ENCODE measurements at places on chromosomes 6 and 20.

DNA sequence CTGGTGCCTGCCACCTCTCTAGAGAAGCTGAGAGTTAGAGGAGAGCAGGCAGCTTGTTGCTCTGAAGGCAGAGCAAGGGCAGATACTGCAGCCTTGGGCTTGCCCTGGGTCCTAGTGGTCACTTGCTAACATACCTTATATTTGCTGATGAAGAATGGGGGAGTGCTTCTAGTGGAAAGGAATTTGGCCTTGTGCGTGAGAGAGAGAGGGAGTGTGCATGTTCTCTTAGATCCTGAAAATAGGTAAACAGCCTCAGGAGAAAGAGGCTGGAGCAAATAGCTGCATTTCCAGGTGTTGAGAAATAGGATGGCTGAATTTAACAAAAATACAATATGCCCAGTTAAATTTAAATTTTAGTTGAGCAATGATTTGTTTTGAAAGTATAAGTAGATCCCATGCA, 724.5 kb upstream of the FLRT3 start:
- no peaks in the 10 kb centered on the region for H3K4me1 ChIP-seq
- no peak overlapping the region for H3K4me3 ChIP-seq
- H3K27ac ChIP-seq: no peak overlapping the region
- H3K27me3 ChIP-seq: no peaks in the 10 kb centered on the region

GRCh38 chr20:9093218-9093957, 24.5 kb downstream of the PLCB4 start:
- DNase-seq: no peak
- H3K27me3 ChIP-seq: no peaks in the 10 kb centered on the region
- no peak overlapping the region for H3K27ac ChIP-seq
- no peaks in the 10 kb centered on the region for H3K4me1 ChIP-seq

- no peak for DNase-seq
- no peaks in the 10 kb centered on the region for H3K4me1 ChIP-seq
- no peaks in the 10 kb centered on the region for H3K27me3 ChIP-seq
- H3K4me3 ChIP-seq: no peak overlapping the region
- no peak overlapping the region for H3K27ac ChIP-seq
- peaks cover 18% of the 10 kb centered on the region for H3K36me3 ChIP-seq
Measured at GRCh38 chr6:125859727-125860126, 69.0 kb downstream of the NCOA7 start.

DNA sequence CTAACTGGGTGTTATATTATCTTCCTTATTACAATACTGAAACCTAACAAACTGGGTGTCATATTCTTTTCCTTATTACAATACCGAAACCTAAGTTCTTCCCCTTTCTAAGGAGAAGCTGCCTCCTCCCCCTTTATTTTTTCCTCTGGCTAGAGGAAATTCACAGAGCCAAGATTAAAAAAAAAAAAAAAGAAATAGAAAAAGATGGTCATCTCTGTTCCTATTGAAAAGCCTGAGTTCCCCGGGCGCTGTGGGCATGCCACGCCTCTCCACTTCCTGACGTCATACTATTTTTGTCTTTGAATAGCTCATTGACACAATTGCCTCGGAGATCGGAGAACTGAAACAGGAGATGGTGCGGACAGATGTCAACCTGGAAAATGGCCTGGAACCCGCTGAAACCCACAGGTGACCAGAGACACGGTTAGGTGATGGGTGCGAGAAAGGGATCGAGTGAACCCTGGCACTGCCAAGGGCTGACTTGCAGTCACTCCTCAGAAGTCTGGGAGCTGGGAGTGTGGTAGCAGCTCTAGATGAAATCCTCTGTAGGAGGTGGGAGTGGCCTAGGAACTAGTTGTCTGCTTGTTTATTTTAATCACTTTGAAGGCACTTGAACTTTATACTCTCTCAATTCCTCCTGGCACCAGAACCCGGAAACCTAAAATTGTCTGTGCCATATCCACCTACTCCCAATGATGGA, 82.2 kb upstream of the NAA20 start:
- H3K27me3 ChIP-seq: no peaks in the 10 kb centered on the region
- no peak for DNase-seq
- peaks cover 12% of the 10 kb centered on the region for H3K4me1 ChIP-seq
- no peaks in the 10 kb centered on the region for H3K36me3 ChIP-seq
- H3K27ac ChIP-seq: no peak overlapping the region

DNA sequence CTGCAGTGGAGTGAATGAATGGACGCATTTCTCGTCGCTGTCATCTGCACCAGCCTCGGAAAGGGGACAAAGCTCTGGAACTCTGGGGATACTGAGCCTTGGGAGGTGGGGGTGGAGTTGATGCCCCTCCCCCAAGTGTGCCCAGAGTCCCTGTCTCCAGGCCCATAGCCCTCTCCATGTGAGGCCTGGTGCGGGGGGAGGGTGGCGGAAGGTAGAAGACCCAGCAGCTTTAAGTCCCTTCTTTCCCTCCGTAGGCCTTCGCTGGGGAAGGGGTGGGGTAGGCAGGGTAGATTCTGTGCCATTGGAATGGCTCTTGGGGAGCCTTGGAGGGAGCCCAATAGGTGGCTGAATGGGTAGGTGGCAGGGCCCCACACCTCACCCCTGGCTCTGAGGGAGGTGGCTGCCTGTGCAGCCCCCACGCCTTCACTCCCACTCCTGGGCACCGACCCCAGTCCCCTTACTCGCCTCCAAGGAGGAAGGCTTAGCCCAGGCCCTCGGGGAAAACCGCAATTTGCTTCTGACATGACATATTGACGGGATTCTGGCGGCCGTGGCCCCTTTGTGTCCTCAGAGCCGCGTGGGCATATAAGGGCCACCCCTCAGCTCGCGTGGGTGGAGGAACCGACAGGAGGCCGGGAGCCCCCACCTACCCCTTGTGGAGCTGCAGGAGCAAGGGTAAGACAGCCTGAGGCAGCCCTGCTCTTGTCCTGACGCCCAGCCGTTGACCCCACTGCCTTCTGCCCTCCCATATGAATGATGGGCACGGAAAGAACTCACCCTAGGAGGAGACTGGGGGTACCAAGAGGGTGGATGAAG, at the start of gene BPIFB3:
TSS of gene BPIFB3 (plus strand) at position 613 of the 816 bp plus-strand sequence. CDS start 1,533 bp downstream, outside the sequence.
- no peak within 1 kb of the TSS for H3K27ac ChIP-seq
- no peak for DNase-seq
- no peaks in the 10 kb centered on the region for H3K36me3 ChIP-seq
- no peak within 1 kb of the TSS for H3K4me3 ChIP-seq

- H3K27ac ChIP-seq: no peak overlapping the region
- no peaks in the 10 kb centered on the region for H3K27me3 ChIP-seq
- no peak for DNase-seq
- H3K36me3 ChIP-seq: no peaks in the 10 kb centered on the region
- no peak overlapping the region for H3K4me3 ChIP-seq
Measured at GRCh38 chr6:49384904-49385303, 78.1 kb downstream of the MMUT start.

DNA sequence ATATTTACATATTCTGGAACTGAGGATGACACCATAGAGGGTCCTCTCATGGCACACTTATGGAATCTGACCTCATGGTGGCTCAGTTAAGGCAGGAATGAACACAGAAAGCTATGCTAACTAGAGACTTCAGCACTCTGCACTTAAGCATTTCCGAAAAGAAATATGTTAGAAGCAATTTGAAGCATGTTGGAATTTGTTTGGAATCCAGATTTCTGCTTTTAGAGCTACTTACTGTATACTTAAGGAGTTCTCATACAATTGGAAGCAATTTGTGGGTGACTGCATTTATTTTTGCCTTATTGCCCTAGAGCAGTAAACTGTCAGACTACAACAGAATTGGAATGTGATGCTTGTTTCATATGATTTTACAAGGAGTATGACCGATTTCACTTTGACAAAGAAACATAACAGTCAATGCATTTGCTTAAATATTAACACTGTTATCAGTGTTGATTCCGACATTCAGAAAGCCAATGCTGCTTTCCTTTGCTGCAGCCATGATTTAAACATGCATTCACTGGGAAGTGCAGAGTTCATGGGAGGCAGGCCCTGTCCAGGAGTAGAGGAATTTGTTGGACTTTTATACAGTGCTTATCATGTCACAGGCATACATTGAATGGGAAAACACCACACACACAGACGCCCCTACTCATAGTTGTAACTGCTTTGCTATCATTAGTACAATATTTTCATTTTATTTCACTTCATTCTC, 244.4 kb downstream of the SAMD5 start:
- no peak for DNase-seq
- H3K36me3 ChIP-seq: no peaks in the 10 kb centered on the region
- H3K4me3 ChIP-seq: no peak overlapping the region
- no peaks in the 10 kb centered on the region for H3K4me1 ChIP-seq
- H3K27me3 ChIP-seq: no peaks in the 10 kb centered on the region

DNA sequence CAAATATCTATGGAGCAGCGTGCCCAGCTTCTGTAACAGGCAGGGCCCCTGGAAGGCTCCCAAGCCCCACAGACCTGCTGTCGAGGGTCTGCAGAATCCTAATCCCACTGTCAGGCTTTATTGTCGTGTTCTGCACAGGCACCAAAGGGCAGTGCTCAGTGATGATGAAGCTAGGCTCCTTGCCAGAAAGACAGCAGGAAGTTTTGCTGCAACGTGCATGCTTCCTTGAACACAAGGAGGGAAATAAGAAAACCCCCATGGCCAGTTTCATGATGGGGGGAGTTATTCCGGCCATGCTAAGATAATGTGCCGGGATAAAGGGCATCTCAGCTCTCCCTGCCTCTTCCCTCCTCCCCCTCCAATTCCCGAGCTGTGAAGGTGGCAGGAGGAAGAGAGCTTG, 109.4 kb upstream of the KCNG1 start:
- H3K27me3 ChIP-seq: peaks cover 18% of the 10 kb centered on the region
- H3K4me1 ChIP-seq: no peaks in the 10 kb centered on the region
- no peaks in the 10 kb centered on the region for H3K36me3 ChIP-seq

- no peaks in the 10 kb centered on the region for H3K36me3 ChIP-seq
- no peaks in the 10 kb centered on the region for H3K27me3 ChIP-seq
- no peak for DNase-seq
- H3K4me3 ChIP-seq: no peak overlapping the region
- H3K27ac ChIP-seq: no peak overlapping the region
Measured at GRCh38 chr6:81744131-81744530, 8.3 kb downstream of the TENT5A start.

DNA sequence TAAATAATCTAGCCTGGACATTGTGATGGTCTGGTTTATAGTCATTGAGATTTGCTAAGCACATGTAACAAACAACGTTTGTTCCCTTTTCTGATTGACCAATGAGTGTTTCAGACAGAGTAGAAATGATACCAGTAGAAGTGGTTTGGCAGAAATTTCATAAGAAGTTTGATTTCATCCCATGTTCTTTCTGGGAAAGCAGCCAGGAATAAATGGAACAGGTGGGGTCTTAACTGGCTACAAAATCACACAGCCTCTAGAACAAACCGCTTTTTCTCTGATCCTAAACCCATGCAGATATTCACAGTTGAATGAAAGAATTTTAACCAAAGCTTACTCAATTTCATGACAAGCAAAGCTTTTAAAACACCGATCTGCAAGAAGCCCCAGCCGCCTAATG, 227.5 kb downstream of the UST start:
- H3K36me3 ChIP-seq: no peaks in the 10 kb centered on the region
- no peaks in the 10 kb centered on the region for H3K27me3 ChIP-seq
- DNase-seq: no peak

DNA sequence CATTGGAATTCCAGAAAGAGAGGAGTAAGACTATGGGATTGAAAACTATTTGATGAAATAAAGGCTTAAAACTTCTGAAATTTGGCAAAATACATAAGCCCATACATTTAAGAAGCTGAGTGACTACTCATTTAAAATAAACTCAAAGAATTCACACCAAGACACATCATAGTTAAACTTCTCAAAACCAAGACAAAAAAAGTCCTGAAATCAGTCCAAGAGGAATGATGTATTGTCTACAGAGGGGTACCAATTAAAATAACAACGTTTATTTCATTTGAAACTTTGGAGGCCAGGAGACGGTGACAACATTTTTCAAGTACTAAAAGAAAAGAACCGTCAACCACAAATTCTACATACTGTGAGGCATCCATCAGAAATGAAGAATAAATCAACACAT, 841.4 kb upstream of the MAP3K7 start:
- no peaks in the 10 kb centered on the region for H3K36me3 ChIP-seq
- H3K4me1 ChIP-seq: no peaks in the 10 kb centered on the region
- no peak for DNase-seq

DNA sequence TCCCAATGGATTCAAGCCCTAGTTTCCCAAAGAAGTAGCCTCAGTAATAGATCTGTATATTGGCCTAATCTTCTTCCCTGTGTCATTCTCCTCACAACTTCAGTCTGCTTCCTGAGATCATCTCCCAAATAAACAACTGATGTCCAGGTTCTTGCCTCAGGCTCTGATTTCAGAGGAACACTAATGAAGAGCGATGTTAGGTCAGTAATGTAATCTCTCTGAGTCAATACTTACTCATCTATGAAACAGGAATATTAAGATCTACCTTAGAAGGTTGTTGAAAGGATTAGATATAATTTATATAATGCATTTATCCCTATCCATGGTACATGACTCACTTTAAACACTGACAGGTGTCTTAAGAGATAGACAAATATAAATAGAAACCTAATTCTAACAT, 246.0 kb upstream of the FLRT3 start:
- no peak overlapping the region for H3K27ac ChIP-seq
- no peak for DNase-seq
- H3K4me3 ChIP-seq: no peak overlapping the region

- DNase-seq: no peak
- no peak overlapping the region for H3K27ac ChIP-seq
- H3K27me3 ChIP-seq: no peaks in the 10 kb centered on the region
- H3K4me3 ChIP-seq: no peak overlapping the region
Measured at GRCh38 chr6:76481101-76481500, 408.6 kb upstream of the IMPG1 start.

GRCh38 chr6:127119102-127120022, 891 bp downstream of the RSPO3 start:
- DNase-seq: no peak
- H3K4me1 ChIP-seq: peaks cover 5% of the 10 kb centered on the region
- no peak overlapping the region for H3K27ac ChIP-seq
- peaks cover 38% of the 10 kb centered on the region for H3K27me3 ChIP-seq
- H3K36me3 ChIP-seq: no peaks in the 10 kb centered on the region

DNA sequence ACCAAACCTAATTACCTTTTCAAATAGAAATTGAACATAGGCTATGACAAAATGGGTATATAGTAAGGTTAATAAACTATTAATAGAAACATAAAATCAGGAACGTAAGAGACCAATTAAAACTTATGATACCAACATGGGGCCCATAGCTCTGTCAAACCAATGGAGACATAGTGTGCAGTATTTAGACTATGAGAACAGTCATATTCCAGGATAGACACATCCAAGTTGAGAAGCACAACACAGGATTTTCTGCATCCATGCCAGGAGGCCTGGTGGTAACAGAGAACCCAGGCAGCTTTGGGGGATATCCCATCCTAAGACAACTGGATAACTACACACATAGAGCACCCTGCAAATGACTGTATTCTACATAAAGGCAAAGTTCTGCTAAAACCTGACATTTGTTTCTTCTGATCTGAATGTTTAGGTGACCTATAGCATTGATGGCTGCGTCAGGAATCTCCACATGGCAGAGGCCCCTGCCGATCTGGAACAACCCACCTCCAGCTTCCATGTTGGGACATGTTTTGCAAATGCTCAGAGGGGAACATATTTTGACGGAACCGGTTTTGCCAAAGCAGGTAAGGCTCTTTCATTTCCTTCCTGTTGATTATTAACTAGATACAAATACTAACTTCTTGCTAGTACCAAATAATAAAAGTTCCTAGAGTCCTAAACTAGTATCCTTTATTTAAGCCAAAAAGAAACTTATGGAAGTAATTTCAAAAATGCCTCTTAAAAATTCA, 202.7 kb downstream of the ARHGAP18 start:
- H3K4me1 ChIP-seq: no peaks in the 10 kb centered on the region
- no peak overlapping the region for H3K27ac ChIP-seq
- no peak overlapping the region for H3K4me3 ChIP-seq
- no peak for DNase-seq
- no peaks in the 10 kb centered on the region for H3K36me3 ChIP-seq
- H3K27me3 ChIP-seq: no peaks in the 10 kb centered on the region
